Astrocyte of the spinal cord (primary cell): ENCODE measurements at places on chromosomes 7 and 10.

DNA sequence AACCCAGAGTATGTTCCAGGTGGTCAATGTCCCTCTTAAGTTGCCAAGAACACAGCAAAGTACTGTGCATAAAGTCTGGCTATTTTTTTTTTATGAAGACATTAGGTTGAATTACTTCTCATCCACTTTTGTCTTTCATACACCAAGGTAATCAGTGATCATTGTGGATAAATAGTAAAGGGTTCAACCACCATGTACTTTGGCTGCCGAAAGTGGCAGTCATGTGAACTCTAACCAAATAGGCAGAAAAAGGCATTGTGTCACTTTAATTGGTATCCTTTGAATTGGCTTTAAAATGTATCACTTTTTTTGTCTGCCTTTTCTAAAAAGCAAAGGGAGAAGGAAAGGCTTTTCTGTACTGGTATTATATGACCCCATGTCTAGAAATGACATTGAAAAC, 7.3 kb downstream of the ITIH2 start:
- no peak for DNase-seq

- no peak for DNase-seq
Measured at GRCh38 chr7:44065431-44066110, at the start of gene PGAM2. Gene PGAM2 (minus strand): TSS chr7:44065567. CDS start chr7:44065529, 38 bp downstream.

GRCh38 chr10:44071479-44071878, 313.4 kb downstream of the CXCL12 start:
- DNase-seq = no peak

DNA sequence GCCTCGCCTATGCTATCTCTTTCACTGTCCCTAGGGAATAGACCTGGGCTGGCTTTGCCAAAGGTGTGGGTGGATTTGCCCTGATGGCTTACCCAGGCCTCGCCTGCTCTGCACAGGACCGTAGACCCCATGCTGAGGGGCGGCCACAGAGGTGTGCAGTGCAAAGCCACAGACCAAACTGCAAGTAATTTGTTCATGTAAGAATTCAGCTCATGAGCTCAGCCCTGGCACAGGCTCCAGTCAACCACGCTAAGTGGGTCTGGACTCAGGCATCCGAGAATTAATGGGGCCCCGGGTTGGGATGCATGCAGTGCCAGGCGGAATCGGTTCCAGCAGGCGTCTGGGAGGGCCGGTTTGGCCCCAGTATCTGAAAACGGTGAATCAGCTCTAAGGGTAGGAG, 445.2 kb downstream of the DNAJB6 start:
- no peak for DNase-seq

- DNase-seq = peak; percentile 78
Measured at GRCh38 chr10:103491729-103492364, 1.7 kb upstream of the NEURL1 start.

- DNase-seq = no peak
Measured at GRCh38 chr7:20952916-20953315, 166.2 kb upstream of the SP8 start.

GRCh38 chr10:58189269-58189668, 78.4 kb downstream of the IPMK start:
- DNase-seq = peak; percentile 55

- peak; percentile 96 for DNase-seq
Measured at GRCh38 chr7:151426441-151426903, 13.5 kb downstream of the CRYGN start.

DNA sequence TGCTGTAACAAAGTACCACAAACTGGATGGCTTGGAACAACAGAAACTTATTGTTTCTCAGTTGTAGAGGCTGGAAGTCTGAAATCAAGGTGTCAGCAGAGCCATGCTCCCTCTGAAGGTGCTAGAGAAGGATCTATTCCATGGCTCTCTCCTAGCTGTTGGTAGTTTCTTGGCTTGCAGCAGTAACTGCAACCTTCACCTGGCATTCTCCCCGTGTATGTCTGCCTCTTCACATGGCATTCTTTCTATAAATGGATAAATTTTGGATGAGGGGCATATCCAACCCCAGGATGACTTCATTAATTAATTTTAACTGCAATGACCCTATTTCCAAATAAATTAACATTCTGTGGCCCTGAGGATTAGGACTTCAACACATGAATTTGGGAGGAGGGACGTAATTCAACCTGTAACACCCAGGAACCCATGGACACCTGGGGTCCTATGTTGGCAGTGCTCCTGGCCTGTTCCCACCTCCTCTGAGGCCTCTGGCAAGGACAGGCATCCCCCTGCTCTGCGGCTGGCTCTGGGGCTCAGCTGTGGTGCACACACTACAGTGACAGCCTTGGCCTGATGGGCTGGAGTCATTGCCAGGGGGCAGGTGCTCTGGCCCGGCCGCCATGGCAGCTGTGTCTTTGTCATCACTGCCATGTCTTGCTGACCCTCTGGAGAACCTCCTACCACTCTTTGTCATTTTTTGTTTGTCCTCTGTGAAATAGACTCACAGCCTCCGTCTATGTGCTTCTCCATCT, 30.8 kb downstream of the LSMEM1 start:
- DNase-seq = no peak

DNA sequence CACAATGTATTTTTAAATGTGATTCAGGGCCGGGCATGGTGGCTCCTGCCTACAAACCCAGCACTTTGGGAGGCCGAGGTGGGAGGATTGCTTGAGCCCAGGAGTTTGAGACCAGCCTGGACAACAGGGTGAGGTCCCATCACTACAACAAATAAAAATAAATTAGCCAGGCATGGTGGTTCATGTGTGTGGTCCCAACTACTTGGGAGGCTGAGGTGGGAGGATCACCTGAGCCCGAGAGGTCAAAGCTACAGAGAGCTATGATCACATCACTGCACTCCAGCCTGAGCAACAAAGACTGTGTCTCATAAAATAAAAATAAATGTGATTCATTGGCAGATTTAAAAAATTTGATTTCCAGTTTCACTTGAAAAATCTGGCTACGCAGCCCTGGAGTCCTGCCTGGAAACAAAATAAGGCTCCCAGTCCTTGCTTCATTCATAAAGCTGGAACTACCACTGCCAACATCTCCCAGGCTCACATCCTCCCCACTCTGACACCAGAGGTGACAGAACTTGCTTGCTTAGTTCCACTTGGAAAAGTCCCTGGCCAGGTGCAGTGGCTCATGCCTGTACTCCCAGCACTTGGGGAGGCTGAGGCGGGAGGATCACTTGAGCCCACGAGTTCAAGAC, 27.9 kb upstream of the SLC35G1 start:
- no peak for DNase-seq

- DNase-seq = no peak
Measured at GRCh38 chr7:96196676-96197075, 125.2 kb downstream of the SLC25A13 start.

GRCh38 chr10:34698248-34698831, 116.8 kb downstream of the PARD3 start:
- DNase-seq = no peak

GRCh38 chr7:459584-460373, 59.9 kb downstream of the PDGFA start:
- DNase-seq = no peak

GRCh38 chr7:139046143-139046542, 10.3 kb upstream of the ZC3HAV1L start:
- DNase-seq = no peak

DNA sequence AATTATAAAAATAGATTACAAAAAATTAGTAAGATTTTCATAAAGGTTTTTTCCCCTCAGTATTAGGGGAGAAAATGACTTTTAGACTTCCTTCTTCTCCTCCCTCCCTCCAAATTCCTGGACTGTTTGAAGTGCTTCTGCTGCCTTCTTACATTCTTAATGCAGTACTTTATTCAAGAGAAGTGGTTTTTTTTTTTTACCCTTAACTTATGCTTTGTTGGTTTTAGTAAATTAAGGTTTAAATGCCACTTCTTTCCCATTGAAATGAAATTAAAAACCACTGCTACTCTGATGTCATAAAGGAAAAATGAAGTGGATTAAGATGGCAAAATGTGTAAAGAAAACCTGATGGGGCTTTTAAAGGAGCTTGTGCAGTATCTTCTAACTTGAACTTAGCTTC, 140.7 kb downstream of the VTI1A start:
- peak; percentile 24 for DNase-seq

- DNase-seq = peak; percentile 60
Measured at GRCh38 chr7:94710256-94710655, 54.3 kb upstream of the SGCE start.

DNA sequence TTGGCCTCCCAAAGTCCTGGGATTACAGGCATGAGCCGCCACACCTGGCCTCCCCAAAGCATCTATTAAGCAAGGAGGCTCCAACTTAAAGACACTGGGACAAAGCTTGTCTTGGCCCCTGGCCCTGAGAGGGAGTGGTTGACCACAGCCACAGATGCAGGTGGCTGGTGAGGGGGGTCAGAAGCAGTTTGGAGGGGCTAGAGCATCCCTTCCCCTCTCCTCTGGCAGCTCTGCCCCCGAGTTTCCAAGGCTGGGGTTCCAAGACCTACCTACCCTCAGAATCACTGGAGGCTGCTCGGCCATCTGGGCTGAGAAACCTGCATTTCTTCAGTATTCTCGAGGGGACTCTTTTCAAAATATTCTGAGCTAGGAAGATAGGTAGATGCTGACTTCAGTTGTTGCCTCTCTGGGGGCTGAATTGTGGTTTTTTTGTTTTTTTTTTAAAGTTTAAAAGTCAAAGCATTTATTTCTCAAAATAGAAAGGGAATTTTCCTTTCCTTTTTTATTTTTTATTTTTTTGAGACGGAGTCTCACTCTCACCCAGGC, 32.6 kb downstream of the DDIT4 start:
- DNase-seq = no peak

GRCh38 chr10:35382096-35382495, 45.8 kb downstream of the CCNY start:
- DNase-seq = no peak

DNA sequence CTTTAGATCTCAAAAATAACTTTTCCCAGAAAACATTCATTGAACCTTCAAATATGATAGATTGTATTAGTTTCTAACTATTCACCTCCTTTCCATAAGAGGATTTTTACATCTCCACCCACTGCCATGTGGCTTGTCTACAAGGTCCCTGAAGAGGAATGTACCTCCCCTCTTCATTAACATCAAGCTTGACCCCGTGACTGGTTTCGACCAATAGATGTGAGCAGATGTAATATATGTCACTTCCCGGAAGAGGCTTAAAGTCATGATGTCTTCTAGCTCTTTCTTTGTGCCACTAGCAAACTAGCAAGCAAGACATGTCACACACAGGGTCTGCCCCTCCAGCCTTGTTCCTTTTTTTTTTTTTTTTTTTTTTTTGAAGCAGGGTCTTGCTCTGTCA, 6.9 kb downstream of the BAZ1B start:
- DNase-seq = no peak

DNA sequence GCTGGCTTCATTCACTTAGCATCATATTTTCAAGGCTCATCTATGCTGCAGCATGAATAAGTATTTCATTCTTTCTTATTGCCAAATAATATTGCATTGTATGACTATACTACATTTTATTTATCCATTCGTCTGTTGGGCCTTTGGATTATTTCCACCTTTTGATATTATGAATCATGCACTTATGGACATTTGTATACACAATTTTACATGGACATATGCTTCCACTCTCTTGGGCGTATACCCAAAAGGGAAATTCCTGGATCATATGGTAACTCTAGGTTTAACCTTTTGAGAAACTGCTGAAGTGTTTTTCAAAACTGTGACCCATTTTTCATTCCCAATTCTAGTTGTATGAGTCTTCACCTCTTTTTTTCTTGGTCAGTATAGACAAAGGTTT, 80.3 kb upstream of the GNAI1 start:
- DNase-seq = no peak

- no peak for DNase-seq
Measured at GRCh38 chr7:91405092-91405788, 141.0 kb downstream of the FZD1 start.

GRCh38 chr10:97875391-97875790, 25.7 kb downstream of the GOLGA7B start:
- no peak for DNase-seq

DNA sequence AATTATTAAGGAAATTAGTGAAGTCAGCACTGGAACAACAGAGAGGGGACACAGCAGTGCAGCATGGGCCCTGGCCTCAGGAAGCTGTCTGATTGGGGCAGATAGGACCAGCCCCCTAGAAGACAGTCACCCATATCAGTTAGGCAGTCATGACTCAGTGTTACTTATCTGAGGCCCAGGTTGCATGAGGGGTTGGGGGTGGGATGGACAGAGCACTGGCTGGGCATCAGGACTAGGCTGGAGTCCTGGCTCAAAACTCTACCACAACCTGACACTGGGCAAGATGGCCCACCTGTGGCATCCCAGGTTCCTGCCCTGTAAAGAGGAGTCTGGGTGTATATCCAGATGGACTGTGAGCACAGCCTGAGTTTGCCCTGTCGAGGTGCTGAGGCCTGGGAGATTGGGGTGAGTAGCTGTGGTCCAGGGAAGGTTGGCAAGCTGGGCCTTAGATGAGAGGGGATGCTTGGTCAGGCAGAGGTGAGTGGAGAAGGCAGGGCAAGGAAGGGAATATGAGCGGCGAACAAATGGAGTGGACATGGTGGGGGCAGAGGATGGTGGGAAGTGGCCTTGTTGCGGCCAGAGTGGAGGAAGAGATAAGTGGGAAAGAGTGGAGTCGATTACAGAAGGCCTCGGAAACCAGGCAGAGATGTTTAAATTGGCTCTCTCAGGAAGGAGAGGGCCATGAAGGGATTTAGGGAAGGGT, 37.5 kb downstream of the HK1 start:
- no peak for DNase-seq

- peak; percentile 100 for DNase-seq
Measured at GRCh38 chr10:4243651-4244050, 458.6 kb upstream of the KLF6 start.

GRCh38 chr7:27235387-27236311, 7.0 kb upstream of the EVX1 start:
- no peak for DNase-seq

DNA sequence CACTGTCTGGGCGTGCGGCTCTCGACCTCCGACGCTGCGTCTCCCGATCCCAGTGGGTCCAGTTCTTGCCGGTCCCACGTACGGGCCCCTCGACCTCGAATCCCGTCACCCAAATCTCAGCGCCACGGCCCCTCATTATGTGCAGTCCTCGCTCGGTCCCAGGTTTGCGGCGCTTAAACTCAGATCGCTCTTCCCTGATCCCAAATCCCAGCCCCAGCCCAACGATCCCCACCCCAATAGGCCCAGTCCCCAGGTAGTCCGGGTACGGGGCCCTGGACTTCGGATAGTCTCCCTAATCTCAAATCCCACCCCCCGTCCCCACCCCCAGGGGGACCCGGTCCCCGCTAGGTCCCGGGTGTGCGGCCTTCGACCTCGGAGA, 666 bp downstream of the HNRNPF start:
- no peak for DNase-seq
